ENCODE measurements at places on chromosomes 5 and 9.

DNA sequence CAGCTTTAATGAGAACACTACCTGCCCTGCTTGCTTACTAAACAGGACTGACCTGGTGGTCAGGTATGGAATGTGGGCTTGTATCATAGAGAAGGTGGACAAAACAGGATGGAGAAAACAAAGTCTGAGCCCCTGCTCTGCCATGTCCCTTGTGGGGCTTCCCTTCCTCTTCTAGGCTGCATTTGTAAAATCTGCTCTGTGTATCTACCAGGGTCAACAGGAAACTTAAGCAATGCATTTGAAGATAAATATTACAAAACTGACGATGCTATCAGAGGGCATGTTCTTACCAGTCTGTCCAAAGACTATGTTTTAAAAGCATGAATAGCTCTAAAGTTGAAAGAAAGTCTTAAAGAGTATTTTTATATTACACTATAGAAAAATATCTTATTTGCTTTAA, 228.7 kb downstream of the DCP2 start:
- no peak for DNase-seq

GRCh38 chr9:567747-568305, 273.7 kb upstream of the DMRT1 start:
- no peak for DNase-seq

- peak; percentile 4 for DNase-seq
These were observed 82.3 kb downstream of the MACIR start for GRCh38 chr5:103340717-103341388.

DNA sequence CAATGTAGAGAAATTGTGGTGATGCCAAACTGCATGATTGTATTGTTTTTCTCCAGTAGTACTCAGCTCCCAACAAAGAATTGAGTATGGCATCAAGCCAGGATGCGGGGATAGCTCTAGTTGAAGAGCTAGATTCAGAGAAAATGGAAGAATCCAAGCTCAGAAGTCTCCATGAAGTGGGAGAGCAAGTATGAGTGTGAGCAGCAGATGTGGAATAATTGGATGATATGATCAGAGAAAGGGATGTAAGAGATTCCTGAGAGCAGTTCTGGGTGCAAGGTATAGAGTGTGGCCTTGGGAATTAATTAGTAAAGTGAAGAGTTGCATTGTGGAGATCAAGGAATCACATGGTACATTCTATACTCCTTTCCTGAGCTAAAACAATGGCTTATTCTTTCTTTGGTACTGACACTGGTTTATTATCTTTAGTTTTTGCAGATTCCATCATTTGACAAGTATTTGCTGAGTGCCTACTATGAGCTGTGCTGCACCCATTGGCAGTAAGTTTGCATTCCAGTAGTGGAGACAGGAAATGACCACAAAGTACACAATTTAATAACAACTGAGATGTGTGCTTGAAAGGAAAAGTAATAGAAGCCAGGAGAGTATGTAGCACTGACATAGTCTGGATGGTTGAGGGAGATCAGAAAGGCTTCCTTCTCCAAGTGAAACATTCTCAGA, 177.1 kb downstream of the CPLANE1 start:
- no peak for DNase-seq

- no peak for DNase-seq
These were observed 293.2 kb downstream of the ARHGAP26 start for GRCh38 chr5:143063175-143063970.

- DNase-seq = no peak
These were observed 24.2 kb upstream of the ZBTB34 start for GRCh38 chr9:126836216-126836615.

DNA sequence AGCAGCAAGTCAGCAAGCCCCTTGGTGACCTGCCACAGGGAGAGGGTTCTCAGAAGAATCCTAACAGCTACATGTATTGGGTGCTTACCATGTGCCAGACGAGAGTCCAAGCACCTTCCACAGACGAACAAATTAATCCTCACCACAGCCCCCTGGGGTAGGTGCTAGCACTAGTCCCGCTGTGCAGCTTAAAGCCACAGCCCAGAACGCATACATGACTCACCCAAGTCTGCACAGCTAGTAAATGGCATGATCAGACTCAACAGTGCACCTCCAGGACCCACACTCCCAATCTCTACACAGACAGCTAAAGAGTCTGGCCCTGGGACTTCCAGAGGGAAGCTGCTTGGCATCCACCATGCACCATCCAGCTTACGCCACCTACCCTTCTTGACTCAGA, 111.5 kb downstream of the PAX5 start:
- no peak for DNase-seq

GRCh38 chr9:34958411-34958982, 412 bp downstream of the PHF24 start:
- DNase-seq = no peak

DNA sequence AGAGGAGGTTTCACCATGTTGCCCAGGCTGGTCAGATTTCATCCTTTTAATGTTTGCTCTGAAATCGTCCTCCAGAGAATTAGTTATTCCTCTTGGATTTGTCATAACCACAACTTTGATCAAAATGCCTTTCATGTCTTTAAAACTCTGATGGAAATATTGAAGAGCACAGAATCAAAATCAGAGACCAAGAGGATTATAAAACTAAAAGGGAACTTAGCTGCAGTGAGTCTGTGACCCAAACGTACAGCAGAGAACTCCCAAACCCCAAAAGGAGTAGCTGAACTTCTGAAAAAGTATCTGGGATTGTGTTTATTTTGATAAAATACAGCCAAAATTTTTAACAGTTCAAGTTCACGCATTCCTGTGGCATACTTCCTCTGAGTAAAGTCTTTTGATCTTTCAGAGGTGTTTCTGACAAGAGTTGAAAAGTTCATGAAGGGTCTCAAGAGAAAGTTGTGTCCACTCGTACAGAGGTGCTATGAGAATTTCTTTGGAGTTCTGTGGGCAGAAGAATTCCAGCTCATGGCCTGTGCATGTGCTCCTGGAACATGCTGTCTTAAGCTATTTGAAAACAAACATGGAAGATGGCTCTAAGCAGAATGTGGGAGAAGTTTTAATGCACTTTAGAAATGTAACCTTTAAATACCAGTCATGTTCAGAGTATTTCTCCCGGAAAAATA, 124.0 kb downstream of the ESM1 start:
- no peak for DNase-seq

- no peak for DNase-seq
These were observed 38.1 kb downstream of the UGCG start for GRCh38 chr9:111934747-111935146.

DNA sequence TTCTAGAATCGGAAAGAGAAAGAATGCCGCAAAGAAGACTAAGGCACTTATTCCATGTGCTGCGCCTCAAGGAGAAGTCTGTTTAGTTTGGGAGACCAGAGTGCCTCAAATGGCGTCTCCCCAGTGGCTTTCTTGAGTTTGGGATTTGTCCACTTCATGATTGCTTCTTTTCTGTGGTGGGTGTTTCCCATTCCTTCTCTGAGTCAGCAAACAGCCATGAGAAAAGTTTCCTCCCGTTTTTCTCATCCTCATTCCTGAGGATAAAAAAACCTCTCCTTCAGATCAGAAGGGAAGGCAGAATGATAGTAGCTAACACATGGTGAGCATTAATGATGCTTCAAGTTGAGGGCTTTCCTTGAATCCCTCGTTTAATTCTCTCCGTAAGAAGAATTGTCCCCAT, 275.9 kb upstream of the WWC1 start:
- DNase-seq = no peak

DNA sequence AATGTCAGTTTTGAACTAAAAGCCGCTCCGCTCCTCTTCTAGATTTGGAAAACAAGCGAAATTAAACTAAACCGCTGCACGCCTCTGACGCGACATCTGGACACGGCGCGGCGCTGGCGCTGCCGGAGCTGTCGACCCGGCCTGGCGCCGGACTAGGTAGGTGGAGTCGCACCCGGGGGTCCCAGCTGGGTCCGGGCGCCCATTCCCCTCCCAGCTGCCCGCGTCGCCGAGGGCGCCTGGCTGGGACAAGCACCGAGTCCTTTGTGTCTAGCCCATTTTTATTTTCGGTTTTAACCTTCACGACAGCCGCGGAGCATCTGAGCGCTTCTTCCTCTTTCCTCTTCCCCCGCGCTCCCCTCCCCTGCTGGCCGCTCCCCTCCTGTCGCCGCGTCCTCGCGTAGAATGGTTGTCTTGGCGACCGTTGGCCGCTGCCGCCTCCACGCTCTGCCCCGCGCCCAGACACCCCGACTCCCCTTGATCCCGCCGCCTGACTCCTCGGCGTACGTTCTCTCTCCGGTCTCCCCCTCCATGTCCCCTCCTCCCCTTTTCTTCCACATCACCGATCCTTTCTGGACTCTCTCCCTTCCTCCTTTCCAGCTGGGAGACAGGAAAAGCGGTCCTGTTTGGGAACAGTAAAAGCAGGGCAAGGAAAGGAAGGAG, 545 bp downstream of the CDKN2B-AS1 start:
- peak; percentile 89 for DNase-seq

DNA sequence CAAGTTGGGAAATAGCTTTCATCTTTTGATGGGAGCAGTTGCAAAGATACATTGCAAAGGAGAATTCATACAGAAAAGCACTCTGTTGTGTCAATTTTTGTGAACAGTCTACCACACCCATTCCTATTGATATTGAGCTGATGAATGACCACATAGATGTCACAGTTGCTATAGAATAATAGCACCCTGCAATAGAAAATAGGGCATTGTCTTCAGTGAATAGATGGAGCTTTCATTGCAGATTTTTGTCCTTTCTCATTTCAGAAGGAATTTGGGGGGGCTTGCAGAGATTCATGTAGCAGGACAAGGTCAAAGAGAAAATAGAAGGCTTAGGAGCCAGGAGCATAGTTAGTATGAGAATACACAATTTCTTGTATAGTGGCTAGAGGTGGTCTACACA, 237.9 kb downstream of the TMEM38B start:
- DNase-seq = no peak

DNA sequence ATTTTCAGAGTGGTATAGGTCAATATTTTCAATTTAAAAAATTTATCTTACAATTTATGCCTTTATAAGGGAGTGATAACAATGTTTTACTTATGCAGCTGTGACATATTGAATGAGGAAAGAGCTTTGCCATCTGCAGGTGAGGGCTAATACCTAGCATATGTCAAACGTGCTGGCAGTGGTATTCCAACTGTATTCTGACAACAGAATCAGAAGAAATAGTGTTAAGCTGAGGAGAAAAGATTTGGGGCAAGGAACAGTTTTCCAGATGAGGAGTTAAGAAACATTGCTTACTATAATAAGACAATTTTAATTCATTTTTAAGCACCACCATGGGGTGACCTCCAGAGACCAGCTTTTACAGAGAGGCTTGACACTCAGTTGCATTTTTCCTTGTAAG, 267.8 kb upstream of the ZNF608 start:
- DNase-seq = no peak

GRCh38 chr5:53915120-53915519, 354.7 kb downstream of the NDUFS4 start:
- DNase-seq = no peak

GRCh38 chr9:128406848-128407391, 13.7 kb upstream of the CERCAM start:
- DNase-seq = no peak

GRCh38 chr5:173246511-173246910, 11.5 kb upstream of the NKX2-5 start:
- DNase-seq = no peak

GRCh38 chr9:3336951-3337350, 188.8 kb downstream of the RFX3 start:
- no peak for DNase-seq

- no peak for DNase-seq
These were observed 58.9 kb downstream of the IRF1 start for GRCh38 chr5:132431632-132432031.

DNA sequence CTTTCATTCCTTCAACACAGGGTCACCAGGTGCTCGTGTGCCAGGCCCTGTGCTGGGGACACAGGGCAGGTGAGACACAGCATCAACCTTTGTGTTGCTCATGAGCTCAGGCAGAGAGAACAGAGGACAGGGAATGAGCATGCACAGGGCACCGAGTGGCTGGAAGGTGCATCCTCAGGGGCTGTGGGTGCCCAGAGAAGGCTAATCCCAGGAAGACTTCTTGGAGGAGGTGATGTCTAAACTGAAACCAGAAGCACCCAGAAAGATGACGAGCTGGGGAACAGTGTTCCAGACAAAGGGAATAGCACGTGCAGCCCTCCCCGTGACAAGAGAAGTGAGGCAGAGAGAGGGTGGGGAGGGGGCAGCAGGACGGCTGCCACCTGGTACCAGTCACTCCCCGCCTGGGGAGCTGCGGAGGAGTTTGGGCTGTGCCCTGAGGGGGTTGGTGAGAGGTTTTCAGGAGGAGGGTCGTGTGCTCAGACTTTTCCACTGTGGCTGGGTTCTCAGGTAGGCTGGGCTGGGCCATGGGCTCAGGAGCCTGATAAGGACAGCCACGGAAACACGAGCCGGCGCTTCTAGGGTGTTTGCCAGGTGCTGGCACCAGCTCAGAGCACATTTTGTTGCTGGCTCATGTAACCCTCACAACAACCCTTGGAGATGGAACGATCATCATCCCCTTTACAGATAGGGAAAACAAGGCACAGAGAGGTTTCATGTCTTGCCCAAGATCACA, 46.0 kb downstream of the HMCN2 start:
- DNase-seq = no peak

- no peak for DNase-seq
These were observed 12.2 kb downstream of the SPINK1 start for GRCh38 chr5:147819261-147819770.

DNA sequence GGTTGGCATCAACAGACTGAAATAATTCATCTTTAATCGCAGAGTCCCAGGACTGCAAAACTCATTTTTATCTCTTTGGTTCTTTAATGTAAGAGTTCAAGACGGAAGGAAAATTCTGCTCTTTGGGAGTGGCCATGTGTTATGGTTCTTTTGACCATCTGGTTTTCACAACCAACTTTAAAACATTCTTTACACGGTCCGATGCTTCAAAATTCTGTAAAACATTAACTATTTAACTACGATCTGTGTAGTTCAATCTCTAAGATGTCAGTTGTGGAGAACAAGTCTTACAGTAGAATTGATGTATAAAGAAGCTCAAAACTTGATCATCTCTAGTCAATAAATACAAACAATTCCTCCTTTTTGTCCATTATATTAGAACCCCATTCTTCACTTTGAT, 83.0 kb downstream of the CMYA5 start:
- no peak for DNase-seq

- no peak for DNase-seq
These were observed 184.5 kb upstream of the TLE4 start for GRCh38 chr9:79387101-79387835.

- no peak for DNase-seq
These were observed 22.6 kb downstream of the SLC36A1 start for GRCh38 chr5:151469992-151470391.

DNA sequence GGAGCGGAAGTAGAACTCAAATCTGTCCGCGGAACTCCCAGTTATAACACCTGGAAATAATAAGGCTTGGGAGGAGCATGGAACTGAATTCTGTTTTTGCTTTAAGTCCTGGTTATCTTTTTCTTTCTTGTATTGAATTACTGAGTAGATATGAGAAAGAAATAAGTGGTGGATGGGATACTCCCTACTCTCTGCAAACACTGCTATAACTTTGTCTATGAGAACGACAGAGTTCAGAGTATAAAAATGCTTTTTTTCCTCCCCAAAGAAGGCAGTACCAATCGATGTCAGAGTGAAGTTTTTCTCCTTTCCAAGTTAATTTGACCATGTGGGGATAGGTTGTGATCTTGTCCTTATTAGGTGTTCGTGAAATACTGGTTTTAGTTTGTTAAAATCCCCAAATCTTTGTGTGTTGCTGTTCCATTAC, 1.2 kb downstream of the RIC1 start:
- no peak for DNase-seq

Data from CD4-positive, alpha-beta T cell treated with Interferon alpha-2 for 1 hour (primary cell).